ENCODE measurements at places on chromosomes 2 and 18. TPM values are rescaled to one million over a fixed set of nuclear protein-coding genes. Genes with fewer than 3 reads are reported as not detected.
A peak's percentile ranks its signal among the peaks of the same experiment; 100 is the strongest.

GRCh38 chr2:28165087-28165635 is 227.5 kb upstream of the FOSL2 start:
- DNase-seq: no peak

GCKR gene
- polyA plus RNA-seq: 87.8 TPM

GRCh38 chr2:60275958-60276357 is 277.5 kb downstream of the BCL11A start:
- DNase-seq: no peak

RGPD3 gene
- 0.85 TPM for polyA plus RNA-seq

- no peak for DNase-seq
These were observed 444.6 kb downstream of the PARD3B start for GRCh38 chr2:204989877-204990276.

DNA sequence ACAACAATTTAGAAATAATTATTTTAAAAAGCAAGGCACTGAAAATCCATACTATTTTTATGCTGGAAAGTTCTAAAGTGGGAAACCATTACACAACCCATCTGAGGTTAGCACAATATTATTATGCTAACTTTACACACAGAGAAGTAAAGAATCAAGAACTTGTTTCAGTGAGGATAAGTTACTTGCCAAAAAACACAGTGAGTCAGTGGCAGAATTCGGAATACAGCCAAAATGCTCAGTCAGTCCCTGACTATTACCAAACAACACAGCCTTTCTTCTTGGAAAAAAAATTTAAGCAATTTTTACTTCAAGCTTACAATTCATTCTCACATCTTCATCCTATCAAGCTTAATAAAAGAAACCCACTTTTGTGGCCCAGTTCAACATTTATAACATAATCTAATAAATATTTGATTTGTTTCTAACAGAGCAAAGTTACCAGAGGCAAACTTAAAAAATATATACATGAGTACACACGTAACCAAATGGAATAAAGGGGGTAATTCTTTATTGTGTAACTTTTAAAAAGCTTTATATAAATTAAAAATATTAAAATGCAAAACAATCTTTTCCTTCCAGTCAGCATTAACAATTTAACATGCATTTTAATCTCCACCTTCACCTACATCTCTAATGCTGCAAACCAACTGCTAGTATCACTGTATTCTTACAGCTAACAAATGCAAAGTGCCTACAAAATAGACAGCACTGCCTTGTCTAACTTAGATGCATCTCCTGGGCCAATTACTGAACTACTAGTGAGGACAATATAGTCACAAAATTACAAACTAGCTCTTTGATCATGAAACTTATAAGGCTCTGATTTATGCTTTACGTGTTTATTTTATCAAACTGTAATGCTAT is 55.2 kb downstream of the CCDC88A start:
- DNase-seq: no peak

DNA sequence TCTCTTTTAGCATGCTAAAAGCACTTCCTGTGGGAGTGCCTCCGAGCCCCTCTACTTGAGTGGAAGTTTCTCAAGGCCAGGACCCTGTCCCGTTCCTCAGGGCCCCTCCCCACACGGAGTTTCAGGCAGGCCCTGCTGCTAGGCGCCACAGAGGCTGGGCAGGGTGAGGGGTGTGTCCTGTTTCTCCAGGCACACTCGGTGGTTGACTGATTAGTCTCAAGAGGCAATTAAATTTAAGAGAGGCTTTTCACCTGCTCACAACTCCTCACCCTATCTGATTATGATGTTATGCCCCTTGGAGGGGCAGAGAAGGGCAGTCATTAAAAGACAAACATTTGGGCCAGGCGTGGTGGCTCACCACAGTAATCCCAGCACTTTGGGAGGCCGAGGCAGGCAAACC is 160.8 kb upstream of the HAAO start:
- DNase-seq: no peak

HOXD9 gene
- polyA plus RNA-seq: 0.07 TPM

DNA sequence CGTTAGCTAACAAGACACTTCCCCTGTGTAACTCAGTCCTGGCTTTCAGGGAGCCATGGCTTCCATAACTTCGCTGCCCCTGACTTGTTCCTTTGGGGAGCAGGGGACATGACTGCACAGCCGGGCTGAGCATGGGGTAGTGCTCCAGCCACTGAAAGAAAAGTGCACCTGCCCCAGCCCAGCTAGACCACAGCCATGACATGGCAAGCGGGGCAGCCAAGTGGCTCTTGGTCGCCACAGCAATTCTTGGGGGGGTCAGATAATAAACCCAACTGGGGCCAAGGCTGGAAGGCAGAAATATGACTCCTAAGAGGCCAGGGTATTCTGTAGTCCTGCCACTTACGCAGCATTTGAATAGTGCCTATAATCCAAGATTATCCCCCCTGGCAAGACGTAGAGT is 289.1 kb downstream of the GBX2 start:
- no peak for DNase-seq

DNA sequence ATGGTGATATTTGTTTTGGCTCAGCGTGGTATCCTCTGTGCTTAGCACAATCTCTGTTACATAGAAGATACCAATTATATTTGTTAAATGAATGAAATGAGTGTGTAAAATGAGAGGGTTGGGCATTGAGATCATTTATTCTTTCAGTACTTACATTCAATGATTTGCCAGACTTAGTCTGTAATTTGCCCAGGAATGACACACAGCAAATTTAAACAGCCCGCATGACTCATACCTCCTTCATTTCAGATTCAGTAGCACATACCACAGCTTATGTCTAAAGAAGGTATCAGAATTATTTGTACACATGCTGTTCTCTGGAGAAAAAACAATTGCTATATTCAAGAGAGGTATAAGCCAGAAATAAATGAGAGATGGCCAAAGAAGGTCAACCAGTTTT is 37.0 kb downstream of the KLHL14 start:
- DNase-seq: no peak

IL36RN gene
- not detected for polyA plus RNA-seq

DNA sequence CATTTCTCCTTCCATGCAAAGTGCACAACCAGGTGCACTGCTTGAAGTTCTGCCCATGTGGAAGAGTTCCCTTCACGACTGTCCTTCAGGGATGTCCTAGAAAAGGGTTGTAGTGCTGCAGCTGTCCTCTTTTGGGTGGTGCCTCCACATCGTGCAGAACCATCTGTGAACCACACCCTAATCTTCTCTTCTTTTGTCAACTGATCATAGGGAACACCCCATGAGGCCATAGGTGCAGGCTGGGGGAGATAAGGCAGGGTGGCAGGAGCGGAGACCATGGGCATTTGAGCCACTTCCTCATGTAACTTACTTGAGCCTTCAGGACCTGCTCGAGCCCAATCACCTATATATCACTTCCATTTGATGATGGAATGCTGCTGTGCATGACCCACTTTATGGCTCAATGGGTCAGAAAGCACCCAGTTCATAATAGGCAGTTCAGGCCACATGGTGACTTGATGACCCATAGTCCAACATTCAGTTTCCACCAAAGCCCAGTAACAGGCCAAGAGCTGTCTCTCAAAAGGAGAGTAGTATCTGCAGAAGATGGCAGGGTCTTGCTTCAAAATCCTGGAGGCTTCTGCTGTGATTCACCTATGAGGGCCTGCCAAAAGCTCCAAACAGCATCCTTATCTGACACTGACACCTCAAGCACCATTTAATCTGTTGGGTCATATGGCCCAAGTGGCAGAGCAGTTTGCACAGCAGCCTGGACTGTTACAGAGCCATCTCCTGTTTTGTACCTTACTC is 84.7 kb upstream of the CYRIA start:
- peak; percentile 49 for DNase-seq

DNA sequence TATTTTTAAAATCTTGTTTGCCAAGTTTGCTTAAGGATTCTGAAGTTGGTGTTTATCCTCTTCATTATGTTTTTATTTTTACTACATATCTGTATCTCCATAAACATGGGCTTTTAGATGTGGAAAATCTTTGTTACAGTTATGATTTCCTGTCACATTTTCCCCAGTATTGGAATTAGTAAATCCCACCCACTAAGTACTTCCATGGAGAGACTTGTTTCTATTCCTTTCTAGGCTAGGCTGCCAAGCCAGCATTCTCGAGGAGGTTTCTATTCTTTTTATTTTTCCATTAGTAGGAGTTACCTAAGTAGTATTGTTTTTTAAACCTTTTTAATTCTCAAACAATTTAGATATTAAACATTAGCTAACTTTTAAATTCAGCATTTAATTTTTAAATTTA is 22.1 kb downstream of the PKP4 start:
- no peak for DNase-seq

DNA sequence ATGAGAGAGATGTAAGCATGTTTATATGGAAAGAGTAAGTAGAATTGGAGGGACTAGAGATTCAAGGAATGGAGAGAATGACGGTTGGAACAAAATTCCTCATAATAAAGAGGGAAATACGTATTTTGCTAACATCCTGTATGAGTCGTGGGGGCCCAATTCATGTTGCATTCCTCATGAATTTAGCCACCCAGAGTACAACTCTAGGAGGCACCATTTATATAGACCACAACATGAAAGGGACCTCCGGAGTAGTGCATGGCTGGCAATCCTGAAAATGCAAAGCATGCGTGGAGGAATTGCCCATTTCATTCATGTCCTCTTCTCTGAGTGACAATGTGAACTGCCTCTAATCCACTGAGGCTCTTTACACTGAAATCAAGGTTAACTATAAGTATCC is 168.2 kb downstream of the ZEB2 start:
- no peak for DNase-seq

GRCh38 chr2:120052597-120052996 is 39.7 kb downstream of the EPB41L5 start:
- no peak for DNase-seq
